Sciatic nerve (tissue), 2 donors: ENCODE measurements at places on chromosomes 11 and 22.

- DNase-seq, result no peak
Observed at GRCh38 chr22:24033731-24034130, 22.6 kb downstream of the CABIN1 start.

GRCh38 chr11:76139314-76139713, 67.0 kb downstream of the WNT11 start:
- DNase-seq, result no peak

GRCh38 chr11:57124917-57125316, 56.8 kb upstream of the LRRC55 start:
- no peak for DNase-seq

DNA sequence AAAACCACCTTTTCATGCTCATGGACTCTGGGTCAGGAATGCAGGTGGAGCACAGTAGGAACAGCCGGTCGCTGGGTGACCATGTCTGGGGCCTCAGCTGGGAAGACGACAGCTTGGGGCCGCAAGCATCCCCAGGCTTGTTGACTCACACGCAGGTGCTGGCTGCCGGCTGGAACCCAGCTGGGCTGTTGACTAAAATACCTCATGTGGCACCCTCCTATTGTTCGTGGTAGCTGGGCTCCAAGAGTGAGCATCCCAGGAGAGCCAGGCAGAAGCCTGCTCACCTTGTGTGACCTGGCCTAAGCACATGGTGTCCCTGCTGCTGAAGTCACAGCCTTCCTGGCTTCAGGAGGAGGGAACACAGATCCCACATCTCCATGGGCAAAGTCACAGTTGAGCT, 9.4 kb downstream of the DPP3 start:
- no peak for DNase-seq

DNA sequence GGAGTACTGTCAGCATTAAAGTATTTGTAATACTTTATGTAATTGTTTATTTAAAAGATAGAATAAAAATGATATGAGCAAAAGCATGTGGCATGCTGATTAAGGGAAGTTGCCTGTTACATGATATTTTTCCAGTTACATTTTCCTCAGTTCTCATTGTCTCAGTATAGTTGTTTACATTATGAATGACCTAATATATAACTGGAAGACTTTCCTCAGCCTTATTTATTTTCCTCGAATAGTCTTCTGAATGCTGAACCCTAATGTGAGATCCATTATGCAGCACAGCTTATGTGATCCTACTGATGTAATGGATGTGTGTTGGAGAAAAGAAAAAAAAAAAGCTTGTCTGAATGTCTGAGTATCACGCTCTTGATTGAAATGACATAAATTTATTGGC, 95.5 kb downstream of the LUZP2 start:
- DNase-seq, result no peak
